ENCODE measurements at places on chromosomes 5 and 9.

DNA sequence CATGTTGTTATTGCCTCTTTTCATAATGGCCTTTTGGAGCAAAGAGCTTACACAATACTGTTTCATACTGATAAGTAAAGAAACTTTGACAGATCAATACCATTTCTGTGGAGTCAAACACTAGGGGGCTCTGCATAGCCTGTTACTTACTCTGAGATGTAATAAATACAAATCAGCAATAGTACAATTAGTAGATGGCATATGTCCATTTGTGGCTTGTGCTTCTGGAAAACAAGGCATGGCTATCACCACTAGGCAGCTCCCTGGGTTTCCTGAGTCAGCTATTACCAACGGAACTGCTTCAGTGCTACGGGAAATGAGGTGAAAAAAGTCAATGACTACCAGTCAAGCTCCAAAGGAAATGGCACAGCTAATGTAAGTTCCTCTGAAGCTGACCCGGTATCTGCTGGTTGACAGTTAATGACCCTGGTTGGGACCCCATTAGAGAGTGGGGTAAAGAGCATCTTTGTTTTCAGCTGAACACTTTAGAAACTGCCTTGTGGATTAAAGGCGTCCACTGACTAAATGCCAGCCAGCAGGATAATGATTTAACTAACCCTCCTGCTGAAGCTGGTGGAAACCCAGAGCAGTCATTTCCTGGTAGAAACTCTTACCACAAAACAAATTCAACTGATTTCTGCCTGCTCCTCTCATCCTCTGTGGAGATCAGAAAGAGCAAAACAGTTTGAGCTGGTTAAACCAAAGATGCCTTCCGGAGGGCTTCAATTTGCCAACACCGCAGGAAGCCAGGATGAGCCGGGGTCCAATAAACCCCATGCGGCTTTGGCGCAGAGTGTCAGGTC lies 69.0 kb upstream of the FAM169A start:
- DNase-seq: peak; percentile 10

- DNase-seq: no peak
Observed at GRCh38 chr9:87853302-87853701, 29.4 kb upstream of the SPATA31E1 start.

DNA sequence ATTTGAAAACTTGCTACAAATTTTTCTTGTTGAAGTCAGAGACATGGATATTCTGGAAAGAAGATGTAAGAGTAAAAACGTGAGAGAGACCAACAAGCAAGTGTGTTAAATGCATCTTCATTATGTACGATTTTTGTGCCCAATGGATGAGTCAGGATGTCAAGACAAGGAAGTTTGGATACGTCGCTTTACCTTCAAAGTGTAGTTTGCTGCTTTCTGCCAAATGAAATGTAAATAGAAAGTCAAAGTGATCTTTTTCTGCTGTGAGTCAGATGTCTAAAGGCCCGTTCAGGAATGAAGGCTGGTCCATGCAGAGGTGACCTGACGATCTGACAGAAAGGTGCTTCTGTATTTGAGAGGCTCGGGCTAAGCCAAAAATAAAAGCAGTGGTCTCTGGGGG lies 273.1 kb upstream of the PIK3R1 start:
- DNase-seq: no peak

DNA sequence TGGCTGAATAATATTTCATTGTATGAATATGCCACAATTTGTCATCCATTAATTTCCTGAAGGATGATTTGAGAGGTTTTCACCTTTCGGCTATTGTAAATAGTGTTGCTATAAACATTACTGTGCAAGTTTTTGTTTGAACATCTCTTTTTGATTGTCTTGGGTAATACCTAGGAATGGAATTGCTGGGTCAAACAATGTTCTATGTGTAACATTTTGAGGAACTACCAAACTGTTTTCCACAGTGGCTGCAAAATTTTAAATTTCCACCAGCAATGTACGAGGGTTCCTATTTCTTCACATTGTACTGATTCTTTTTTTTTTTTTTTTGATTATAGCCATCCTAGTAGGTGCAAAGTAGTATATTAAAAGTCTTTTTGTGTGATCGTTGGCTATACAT lies 63.8 kb upstream of the ANKH start:
- DNase-seq: no peak

DNA sequence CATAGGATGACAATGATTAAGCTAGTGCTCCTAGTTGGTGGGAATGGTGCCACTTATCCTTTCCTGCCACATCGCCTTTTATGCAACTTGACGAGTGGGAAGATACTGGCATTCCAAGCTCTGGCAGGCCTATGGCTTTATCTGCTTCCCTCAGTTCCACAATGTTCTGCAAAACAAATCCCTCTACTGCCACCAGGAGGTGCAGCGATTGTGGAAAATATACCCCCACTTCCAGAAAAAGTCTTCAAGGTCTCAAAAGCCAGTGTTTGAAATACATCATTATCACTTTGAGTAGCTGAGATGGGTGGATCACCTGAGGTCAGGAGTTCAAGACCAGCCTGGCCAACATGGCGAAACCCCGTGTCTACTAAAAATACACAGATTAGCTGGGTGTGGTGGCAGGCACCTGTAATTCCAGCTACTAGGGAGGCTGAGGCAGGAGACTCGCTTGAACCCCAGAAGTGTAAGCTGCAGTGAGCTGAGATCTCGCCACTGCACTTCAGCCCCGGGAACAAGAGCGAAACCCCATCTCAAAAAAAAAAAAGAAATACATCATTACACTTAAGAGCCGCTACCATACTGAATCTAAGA lies 3.4 kb downstream of the CLINT1 start:
- DNase-seq: no peak

- no peak for DNase-seq
Observed at GRCh38 chr5:143947313-143947712, 135.4 kb downstream of the HMHB1 start.

- no peak for DNase-seq
Observed at GRCh38 chr9:130478152-130478551, 33.4 kb downstream of the ASS1 start.

- no peak for DNase-seq
Observed at GRCh38 chr5:96952118-96952750, 16.4 kb downstream of the LNPEP start.
